ENCODE measurements at places on chromosomes 2 and 18.

DNA sequence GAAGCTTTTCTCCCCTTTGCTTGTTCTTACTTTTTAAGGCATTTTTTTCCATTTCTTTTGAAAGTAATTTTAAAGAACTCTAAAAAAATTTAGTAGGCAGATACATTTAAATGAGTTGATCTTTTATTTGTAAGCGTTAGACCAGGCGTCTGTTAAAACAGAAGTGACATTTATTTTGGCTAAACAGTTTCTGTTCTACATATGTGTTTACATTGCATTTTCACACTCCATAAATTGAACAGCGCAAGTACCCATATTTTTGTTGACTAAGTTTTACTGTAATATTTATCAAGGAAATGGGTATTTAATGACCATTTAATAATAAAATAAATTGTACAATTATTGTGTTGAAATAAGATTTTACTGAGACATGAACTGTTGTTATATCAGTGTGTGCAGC lies 21.9 kb downstream of the PPM1B start:
- no peak for DNase-seq

GRCh38 chr18:74582642-74583041 lies 15.0 kb upstream of the ZNF407 start:
- no peak for DNase-seq

DNA sequence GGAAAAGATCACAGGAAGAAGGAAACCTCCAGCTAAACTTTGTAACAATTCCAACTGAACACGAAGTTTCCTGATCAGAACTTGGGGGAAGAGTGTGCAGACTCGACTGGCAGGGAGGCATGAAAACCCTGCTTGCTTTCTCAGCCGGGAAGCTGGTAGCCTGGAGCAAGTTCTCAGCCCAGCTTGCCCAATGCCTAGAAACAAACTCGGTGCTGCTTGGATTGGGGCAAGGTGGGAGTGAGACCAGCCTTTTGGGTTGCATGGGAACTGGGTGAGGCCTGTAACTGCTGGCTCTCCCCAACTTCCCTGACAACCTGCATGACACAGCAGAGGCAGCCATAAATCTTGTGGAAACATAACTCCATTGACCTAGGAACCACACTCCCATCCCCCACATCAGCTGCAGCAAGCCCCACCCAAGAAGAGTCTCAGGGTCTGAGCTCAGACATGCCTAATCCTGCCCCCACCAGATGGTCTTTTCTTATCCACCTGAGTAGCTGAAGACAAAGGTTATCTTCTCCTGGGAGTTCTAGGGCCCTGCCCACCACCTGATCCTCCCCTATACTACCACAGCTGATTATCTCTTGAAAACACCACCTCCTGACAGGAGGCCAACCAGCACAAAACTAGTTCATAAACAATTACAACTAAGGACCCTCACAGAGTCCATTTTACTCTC lies 1859.7 kb upstream of the CELF4 start:
- DNase-seq: no peak

DNA sequence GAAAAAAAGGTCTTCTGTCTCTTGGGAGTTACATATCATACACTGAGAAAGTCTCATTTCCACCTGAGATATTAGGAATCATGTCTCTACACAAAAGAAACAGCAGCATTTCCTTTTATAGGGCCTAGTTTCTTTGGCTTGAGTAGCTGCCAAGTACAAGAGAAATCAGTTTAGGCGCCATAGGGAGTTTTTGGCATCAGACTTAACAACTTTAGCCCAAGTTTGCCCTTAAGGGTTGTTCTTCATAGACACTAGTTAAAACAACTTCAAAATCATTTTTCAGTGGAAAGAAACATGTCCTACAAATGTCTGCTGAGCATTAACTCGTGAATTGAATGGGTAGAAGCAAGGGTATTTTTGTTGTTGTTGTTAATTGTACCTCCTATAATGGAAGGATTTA lies 587.0 kb upstream of the DSEL start:
- DNase-seq: no peak

All from stimulated activated CD8-positive, alpha-beta memory T cell treated with anti-CD3 and anti-CD28 coated beads, Interleukin-4, amount 100 ng/mL, for 48 hours (primary cell).